Fibroblast of skin of right quadriceps (primary cell): ENCODE measurements at places on chromosomes 2 and 18.

DNA sequence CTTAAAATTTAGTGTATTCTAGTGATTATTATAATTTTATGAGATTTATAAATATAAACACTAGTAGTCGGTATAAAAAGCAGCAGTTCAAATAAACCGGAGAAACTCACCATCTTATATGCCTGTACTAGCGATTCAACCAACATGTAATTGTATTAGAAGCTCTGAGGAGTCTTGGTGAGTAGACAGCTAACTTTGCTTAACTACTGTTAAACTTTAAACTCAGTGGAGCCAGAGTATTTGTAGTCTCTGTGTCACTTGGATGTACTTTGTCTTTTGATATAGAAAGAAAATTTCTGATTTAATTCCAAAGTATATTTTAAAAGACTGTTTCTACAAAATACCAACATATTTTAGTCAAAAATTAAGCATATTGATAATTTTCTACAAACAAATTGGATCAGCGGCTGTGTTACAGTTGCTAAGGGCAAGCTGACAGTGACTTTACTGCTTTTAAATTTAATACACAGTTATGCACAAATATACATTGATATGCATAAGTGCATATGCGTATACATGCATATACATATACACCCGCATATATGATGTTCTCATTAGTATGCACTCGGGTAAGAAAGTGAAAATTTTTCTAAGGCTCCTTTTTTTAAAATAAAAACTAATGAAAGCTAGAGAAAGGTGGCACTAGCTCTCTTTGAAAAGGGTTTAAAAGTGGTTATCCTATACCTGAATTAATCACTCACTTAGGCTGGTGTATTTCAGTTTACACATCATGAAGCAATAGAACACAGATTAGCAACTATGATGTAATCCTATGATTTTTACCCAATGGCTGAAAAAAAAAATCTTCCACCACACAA is 374.5 kb downstream of the NCKAP5 start:
- DNase-seq: no peak

DNA sequence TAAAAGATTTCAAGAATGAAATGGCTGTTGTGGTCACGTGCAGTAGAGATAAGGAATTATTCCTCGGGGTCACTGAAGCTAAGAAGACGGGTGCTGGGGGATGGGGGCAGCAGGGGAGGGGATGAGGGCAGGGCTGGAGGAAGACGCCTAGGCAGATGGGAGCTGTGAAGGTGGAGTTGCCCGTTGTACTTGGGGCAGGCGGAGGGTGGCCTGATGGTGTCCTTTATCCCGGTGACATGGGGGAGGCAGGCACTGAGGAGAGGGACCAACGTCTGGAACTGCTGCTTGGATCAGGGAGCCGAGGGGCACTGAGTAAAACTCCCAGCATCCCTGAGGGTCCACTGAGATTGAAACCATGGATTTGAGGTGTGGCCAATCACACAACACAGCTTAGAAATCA is 64.9 kb downstream of the ZCCHC2 start:
- no peak for DNase-seq

- peak; percentile 5 for DNase-seq
Observed at GRCh38 chr2:37232131-37232933, 874 bp downstream of the NDUFAF7 start.

- no peak for DNase-seq
Observed at GRCh38 chr2:24762518-24762917, 30.7 kb downstream of the PTRHD1 start.

DNA sequence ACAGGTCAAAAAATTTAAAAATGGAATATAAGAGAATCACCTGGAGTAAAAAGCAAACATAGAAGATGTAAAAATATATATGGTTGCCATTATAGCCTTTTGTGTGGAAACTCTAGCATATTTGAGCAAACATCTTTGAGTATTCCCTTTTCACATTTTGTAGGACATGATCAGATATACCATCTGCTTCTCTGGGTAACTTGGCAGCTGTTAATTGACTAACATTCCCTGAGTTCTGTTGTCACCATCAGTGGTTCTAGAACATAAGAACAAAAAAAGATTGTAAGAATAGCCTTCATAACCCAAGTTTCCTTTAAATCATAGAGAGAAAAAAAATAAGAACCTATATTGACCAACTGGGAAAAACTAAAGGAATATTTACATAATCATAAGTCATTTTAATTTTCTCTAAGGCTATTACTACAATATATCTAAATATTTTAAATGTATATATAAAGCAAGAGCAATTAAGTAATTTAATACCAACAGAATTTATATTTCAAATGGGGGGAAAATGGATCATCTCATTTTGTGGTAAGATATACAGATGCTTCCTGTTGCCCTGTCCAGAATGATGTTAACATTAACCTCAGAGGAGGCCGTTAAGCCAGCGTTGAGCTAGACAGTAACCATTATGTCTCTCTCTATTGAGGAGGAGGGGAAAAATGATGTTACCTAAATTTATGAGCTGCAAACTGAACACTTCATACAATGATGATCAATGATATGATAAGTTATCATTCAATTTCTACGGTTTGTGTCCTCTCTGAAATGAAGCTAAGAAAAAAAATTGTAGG is 9.8 kb upstream of the INO80D start:
- DNase-seq: no peak

GRCh38 chr18:30712383-30712782 is 330.2 kb downstream of the DSC3 start:
- DNase-seq: no peak

- DNase-seq: peak; percentile 48
Observed at GRCh38 chr2:171160956-171161740, 455 bp upstream of the TLK1 start.

- DNase-seq: no peak
Observed at GRCh38 chr2:239569401-239570090, 168.7 kb upstream of the HDAC4 start.

GRCh38 chr2:109662889-109663288 is 48.7 kb downstream of the SOWAHC start:
- DNase-seq: no peak

- peak; percentile 73 for DNase-seq
Observed at GRCh38 chr18:36440614-36441013, 143.1 kb downstream of the FHOD3 start.

DNA sequence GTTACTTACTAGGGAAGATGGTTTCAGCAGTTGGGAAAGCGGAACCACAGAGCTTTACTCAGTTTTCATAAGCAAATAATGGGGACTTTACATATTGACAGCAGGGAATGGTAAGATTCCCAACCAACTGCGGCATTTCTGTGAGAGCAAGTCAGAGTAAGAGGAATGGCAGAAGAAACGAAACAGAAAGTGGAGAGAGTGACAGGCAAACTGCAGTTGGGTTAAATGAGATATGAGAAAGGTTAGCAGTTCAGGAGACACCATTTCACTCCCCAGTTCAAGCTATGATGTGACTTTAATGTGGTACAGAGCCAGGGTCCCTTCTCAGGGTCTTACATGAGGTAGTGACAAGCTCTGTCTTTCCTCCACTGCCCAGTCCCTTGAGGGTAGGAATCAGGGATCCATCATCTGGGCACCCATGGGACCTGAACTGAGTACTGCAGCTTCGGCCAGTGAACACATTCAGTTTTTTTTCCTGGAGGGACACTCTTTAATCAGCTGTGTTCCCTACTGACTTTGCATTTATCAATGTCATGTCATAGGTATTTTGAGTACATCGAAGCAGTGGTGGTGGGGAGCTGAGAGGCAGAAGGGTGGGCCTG is 33.0 kb upstream of the GREB1 start:
- DNase-seq: no peak

DNA sequence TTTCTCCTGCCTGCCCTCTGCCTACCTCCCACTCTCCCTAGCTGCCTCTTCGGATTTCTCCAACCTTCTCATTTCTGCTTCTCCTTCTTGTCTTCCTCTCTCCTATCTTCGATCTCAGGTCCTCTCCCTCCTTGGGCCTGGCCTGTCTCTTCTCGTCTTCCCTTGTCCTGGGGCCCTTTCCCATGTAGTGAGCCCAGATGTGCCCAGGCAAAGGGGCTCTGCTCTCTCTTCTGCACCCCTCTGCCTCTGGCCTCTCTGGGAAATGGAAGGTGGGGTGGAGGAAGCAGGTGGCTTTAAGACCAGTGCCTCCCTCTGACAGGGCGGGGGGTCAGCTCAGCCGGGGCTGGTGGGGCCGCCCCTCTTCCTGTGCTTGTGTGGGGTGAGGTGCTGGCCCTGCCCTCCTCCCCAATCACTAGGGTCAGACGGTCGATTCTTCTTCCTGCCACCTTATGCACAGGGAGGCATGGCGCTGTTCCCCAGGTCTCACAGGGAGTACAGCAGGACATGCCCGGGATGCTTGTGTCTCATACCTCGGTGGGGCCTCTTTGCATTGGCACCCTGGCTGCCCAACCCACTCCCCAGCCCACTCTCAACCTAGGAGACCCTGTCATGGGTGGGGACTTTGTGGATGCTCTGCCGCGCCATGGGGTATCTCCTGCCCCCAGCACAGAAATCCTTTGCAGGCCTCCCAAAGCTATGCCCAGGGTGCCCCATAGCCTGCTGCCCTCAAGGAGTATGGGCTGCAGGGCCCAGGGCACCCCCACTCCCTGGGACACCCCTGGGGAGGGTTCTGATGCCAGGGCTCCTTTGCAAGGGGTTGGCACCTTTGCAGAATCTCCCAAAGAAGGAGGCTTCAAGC is 213.8 kb upstream of the HAAO start:
- no peak for DNase-seq
